Chondrocyte (in vitro differentiated cells): ENCODE measurements at places on chromosomes 13 and 19.

GRCh38 chr19:55116859-55117662 is at the start of gene PPP1R12C:
TSS of gene PPP1R12C (minus strand) at chr19:55117637. CDS start at chr19:55117543, 94 bp downstream.
- DNase-seq = no peak

GRCh38 chr13:45928843-45929242 is 77.3 kb upstream of the SIAH3 start:
- DNase-seq = no peak

GRCh38 chr13:107942030-107942617 is 273.2 kb downstream of the LIG4 start:
- DNase-seq = no peak

- no peak for DNase-seq
Measured at GRCh38 chr19:54383330-54383729, 18.6 kb upstream of the LAIR1 start.

- DNase-seq = no peak
Measured at GRCh38 chr13:90627813-90628212, 719.7 kb upstream of the MIR17HG start.

GRCh38 chr13:113184568-113185440 is 23.7 kb downstream of the PCID2 start:
- no peak for DNase-seq

DNA sequence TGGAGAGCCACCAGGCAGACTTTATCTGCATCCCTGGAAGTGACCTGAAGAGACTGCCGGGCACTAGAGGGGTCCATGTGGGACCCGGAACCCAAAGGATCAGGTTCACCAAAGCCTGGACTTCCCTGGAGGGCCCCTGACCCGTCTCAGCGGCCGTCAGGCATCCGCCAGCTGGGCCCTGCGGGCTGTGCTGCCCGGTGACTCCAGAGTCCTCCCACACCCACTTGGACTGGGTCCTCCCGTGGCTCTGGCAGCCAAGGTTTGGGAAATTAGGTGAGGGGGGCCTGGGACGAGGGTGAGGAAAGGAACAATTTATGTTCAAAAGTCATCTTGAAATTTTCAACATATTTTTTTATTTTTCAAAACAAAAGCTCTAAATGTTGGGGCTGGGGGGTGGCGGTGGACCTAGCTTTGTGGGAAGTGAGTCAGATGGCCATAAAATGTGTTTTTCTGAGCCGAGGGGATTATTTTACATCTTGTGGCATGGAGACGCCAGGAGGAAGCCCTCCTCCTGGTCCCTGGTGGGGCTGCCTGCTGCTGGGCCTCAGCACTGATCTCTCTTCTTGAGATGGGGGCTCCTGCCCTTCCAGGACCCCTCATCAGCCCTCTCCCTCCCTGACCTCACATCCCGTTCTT is 20.2 kb downstream of the CEBPA start:
- no peak for DNase-seq

GRCh38 chr13:80555796-80556678 is 215.1 kb upstream of the SPRY2 start:
- no peak for DNase-seq

- no peak for DNase-seq
Measured at GRCh38 chr13:74015137-74015536, 119.1 kb downstream of the KLF12 start.

- DNase-seq = no peak
Measured at GRCh38 chr19:2970201-2970835, 7.0 kb upstream of the TLE6 start.

DNA sequence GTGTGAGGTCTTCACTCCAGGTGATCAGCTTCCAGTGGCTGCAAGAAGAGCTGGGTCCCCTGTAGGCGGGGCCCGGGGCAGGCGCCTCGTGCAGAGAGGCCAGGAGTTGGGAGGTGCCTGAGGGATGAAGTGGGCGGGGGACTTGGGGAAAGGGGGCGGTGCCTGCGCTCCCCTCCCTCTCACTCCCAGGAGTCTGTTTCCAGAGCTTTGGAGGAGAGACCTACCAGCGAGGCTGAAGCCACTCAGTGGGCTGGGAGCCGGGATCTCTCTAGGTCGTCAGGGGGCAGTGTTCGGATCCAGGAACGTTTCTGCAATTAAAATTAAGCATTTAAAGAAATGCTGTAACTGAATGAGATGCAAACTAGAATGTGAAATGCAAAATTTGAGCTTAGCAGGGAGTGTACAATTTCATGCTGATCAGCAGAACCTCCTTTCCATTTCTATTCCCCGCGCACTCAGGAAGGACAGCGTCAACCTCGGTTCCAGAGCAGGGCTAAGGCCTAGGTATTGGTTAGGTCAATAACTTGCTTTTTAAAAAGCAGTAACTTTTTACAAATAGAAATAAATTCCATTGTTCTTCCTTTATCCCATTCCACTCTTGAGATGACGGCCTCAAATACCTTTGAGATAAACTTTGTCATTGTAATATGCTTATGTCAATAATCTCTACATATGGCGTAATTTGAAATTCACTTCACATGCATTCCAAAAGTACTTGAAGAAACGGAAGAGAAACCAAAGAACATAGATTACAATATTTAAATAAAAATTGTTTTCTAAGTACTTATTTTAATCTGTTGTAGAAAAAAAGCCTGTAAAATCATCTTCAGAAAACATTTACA is 11.6 kb downstream of the ZNF160 start:
- no peak for DNase-seq

DNA sequence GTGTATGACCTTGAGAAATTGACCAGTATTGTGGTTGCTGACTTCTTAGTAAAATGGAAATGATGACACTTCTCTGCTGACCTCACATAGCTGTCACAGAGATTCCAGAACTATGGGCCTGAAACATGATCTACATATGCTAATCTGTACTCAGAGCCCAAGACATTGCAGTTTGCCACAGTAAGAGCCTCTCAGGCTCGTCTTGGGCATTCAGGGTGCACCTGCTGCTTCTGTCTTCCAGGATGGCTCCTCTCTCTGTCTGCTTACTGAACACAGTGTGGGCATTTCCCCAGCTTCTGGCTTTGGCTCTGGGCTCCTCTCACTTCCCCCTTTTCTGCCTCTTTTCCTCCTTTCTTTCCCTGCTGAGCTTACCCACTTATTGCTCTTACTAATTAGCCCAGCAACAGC is 22.3 kb upstream of the SLC46A3 start:
- DNase-seq = no peak

GRCh38 chr19:29771708-29772414 is 39.9 kb upstream of the CCNE1 start:
- DNase-seq = no peak

GRCh38 chr19:38185562-38185961 is 38.5 kb downstream of the DPF1 start:
- DNase-seq = no peak

GRCh38 chr19:40302224-40303011 is 17.3 kb upstream of the AKT2 start:
- DNase-seq = no peak

DNA sequence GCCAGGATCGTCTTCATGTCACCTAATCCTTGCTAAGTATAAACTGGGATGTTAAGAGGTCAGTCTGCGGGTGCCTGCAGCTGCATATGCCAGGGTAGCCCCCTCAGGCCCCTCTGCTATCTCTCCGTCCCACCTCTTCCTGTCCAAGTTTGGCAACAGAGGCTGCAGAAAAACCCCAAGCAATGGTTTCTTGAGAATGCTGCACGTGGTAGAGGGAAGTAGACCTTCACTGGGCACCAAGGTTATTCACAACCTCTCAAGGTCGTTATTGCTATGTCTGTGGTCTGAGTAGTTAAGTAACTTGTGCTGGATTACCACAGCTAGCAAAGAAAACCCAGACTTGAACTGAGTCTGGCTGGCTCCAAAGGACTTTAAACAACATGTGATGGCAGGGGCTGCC is 77.9 kb upstream of the XPO4 start:
- DNase-seq = no peak

DNA sequence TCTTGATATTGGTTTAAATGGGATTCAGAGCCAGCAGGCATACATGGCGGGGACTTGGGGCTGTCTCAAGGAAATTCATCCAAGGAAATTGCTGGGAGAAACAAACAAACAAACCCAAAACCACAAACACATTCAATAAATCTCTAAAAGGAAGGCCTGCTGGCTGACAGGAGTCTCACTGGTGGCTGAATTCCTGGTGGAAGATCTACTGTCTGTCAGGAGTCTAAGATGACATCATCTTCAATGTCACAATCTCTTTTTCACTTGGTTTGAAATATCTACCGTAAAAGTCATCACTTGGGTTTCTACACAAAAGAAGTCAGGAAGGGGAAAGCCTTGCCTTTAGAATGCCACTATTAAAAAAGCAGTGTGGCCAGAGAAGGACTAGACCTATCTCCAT is 87.9 kb downstream of the KLF5 start:
- DNase-seq = no peak

GRCh38 chr13:25171517-25172302 is at the start of gene AMER2:
TSS of gene AMER2 (minus strand) at chr13:25172288. CDS start at chr13:25171619, 669 bp downstream.
- no peak for DNase-seq

GRCh38 chr19:52048555-52049501 is at the start of gene ZNF432:
TSS of gene ZNF432 (minus strand) at chr19:52048838. CDS start at chr19:52046868, 1,970 bp downstream.
- peak; percentile 97 for DNase-seq

GRCh38 chr19:46944918-46945628 is 74.6 kb upstream of the NPAS1 start:
- no peak for DNase-seq

GRCh38 chr19:23769691-23770468 is 11.2 kb upstream of the ZNF681 start:
- no peak for DNase-seq

DNA sequence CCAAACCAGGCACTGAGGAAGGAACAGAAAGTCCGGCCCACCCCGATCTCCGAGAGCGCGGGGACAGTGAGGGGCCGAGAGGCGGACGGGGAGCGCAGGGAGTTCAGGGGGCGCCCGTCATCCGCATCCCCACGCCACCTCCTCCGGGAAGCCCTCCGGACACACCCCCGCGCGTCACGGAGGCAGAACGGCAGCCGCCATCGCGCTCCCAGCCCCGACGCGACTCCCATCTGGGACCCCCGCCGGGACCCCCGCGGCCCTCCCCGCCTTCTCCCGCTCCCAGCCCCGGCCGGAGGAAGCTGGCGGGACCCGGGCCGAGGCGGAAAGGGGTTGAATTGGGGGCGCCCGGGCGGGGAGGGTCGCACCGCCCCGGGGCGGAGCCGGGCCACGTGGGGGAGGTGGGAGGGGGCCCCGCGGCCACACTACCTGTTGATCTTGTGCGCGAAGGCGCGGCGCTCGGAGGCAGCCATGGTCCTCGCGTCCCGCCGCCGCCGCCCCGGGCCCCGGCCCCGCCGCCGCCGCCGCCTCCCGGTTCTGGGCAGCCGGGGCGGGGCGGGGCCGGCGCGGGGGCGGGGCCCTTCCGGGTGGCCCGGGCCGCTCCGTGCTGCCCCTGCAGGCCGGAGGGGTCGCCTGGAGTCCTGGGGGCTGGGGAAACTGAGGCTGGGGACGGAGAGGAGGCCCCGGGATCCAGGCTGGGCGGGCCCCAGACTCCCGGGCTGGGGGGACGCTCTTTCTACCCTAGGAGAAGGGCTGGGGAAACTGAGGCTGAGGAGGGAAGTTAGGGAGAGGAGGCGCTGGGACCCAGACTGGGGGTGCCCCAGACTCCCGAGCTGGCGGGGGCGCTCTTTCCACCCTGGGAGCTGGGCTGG is at the start of gene DOCK6:
Gene DOCK6 (minus strand): TSS at position 554 of the 869 bp plus-strand sequence. CDS start 84 bp downstream, at position 470.
- DNase-seq = no peak

GRCh38 chr13:29136341-29136740 is 316.2 kb downstream of the MTUS2 start:
- no peak for DNase-seq

DNA sequence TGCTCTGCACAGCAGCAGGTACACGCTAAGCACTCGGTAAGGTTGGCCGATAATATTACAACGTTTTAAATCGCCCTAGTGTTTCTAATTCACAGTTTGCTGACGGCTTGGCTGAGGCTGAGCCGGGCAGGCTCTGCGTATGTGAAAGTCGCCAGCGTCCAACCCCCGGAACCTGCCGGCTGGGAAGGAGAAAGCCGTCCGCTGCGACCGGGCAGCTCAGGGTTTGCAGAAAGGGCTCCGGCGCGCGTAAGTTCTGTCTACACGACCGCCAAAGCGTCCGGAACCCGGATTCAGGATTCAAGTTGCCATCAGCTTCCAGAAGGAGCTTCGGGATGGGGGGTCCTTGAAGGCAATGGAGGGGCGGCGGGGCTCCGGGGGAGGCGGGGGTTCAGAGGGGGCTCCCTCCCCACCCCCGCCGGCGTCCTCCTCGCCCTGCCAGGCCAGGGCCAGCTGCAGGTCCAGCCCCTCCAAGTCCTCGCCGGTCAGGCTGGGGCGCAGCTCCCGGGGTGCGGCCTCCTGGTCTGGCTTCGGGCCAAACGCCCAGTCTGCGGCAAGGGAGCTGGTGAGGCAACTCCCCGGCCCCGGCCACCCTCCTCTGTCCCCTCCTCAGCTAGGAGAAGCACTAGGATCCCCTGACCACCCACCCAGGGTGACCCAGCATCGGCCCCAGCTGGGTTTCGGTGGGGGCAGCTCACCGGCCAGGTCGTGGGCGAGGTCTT is 575 bp downstream of the SMIM44 start:
- no peak for DNase-seq

GRCh38 chr13:113900646-113901045 is 36.8 kb upstream of the GAS6 start:
- DNase-seq = no peak

GRCh38 chr13:30722361-30722760 is 13.0 kb upstream of the ALOX5AP start:
- DNase-seq = no peak

DNA sequence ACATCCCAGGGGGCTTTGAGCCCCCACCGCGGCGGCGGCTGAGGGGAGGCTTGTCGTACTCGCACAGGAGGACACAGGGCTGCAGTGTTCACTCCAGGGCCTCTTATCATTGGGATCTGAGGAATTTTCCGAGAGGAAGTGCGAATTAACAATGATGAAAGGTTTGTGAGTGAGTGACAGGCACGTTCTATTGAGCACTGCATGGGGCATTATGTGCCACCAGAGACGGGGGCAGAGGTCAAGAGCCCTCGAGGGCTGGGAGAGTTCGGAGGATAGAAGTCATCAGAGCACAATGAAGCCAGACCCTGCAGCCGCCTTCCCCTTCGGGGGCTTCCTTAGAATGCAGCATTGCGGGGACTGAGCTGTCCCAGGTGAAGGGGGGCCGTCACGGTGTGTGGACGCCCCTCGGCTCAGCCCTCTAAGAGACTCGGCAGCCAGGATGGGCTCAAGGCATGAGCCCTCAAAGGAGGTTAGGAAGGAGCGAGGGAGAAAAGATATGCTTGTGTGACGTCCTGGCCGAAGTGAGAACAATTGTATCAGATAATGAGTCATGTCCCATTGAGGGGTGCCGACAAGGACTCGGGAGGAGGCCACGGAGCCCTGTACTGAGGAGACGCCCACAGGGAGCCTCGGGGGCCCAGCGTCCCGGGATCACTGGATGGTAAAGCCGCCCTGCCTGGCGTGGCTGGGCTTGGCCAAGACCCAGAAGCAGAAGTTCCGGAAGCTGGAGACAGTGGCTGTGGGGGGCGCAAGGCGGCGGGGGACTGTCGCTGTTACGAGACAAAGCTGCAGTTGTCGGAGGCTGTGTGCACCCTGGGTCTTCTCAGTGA is 53.9 kb downstream of the MCF2L start:
- no peak for DNase-seq

DNA sequence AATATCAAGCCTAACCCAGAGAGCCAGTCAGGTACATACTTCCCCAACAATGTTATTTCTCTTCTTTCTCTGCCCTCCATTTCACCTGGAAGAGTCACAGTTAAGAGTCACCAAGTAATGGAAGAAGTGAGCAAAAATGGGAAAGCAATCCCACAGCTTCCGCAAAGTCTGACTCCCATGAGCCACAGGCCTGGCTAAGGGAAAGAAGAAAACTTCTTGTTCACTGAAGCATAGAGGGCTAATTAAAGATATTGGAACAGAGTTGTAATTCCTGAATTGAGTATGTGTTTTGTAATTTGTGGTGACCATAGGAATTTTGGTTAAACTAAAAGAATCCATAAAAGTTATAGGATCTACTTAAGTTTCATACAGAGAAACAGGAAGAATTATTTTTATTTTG is 830.9 kb upstream of the PCDH20 start:
- DNase-seq = no peak
